ENCODE measurements at places on chromosomes 12 and 14. TPM values are rescaled to one million over a fixed set of nuclear protein-coding genes. Genes with fewer than 3 reads are reported as not detected.

GPRC5A gene
- not detected for total RNA-seq

CHURC1 gene
- 49.3 TPM for total RNA-seq

ADAMTS20 gene
- total RNA-seq = not detected

POTEM gene
- not detected for total RNA-seq

KRT79 gene
- not detected for total RNA-seq

C14orf132 gene
- total RNA-seq = 0.33 TPM

CEBPE gene
- total RNA-seq = 0.79 TPM

PIP4K2C gene
- 22.2 TPM for total RNA-seq

SMIM41 gene
- not detected for total RNA-seq

ZC2HC1C gene
- 2.9 TPM for total RNA-seq

TAS2R8 gene
- total RNA-seq = not detected

GRIN2B gene
- total RNA-seq = not detected

HAL gene
- total RNA-seq = 0.38 TPM

KRT75 gene
- not detected for total RNA-seq

CELA1 gene
- total RNA-seq = not detected

KRT78 gene
- total RNA-seq = not detected

POTEG gene
- total RNA-seq = not detected

MAP1LC3B2 gene
- total RNA-seq = 0.54 TPM

ENDOU gene
- total RNA-seq = not detected

GPX2 gene
- not detected for total RNA-seq

BRF1 gene
- 51.8 TPM for total RNA-seq

C3AR1 gene
- 9.3 TPM for total RNA-seq

GNPTAB gene
- 156 TPM for total RNA-seq
